Caco-2 (cell line): ENCODE measurements at places on chromosomes 5 and 9.

DNA sequence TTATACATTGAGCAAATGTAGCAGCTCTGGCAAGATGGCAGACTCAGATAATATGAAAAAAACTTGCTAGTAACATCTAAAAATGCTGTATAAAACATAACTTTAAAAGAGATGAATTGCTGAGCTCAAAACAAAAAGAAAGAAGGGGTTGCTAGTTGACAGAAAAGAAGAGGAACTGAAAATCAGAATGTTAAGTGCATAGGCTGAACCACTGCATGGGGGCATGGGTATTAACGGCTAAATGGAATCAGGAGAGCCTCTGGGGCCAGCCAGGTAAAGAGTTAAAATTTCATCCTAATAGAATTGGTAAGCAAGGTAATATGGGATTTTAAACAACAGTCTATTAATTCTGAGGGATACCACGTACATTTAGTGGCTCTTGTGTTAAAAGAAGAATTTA is 146.8 kb downstream of the SMC2 start:
- no peak for DNase-seq

DNA sequence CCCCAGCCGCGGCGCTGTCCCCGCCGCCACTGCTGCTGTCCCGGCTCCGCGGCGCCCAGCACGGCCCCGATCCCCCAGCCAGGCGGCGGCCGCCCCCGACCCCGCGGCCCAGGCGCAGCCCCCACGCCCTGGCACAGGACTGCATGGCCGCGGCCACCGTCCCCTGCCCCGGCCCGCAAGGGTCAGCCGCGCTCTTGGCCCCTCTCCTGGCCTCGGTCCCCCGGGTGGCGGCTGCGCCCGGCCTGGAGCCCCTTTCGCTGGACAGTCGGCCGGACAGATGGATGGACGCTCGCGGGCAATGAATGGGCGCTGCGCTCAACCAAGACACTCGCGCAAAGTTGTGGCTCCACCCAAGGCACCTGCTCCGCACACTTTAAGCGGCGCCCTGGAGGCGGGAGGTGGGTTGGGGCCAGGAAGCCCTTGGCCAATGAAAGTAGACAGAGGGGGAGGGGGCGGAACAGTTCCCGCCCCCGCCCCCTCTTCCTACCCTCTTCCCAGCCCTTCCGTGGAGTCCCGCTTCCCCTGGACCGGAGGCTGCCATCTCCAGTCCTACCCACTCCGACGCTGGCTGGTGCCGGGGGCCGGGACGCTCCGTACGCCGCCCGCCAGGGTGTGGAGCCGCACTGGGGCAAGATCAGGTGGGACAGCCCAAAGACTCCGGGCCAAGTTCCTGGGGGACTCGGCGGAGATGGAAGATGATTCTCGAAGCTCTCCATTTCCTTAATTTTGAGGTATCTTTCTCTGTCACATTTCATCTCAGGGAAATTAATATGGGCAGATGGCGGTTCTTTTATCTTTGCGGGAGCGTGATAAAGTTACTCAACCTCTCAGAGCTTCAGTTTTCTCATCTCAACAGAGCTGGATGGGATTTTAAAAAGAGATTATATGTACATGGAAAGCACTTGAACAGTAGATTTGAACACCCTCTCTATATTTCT is at the start of gene GLDC:
Gene GLDC (minus strand): TSS at position 375 of the 938 bp plus-strand sequence. CDS start 230 bp downstream, at position 145.
- peak; percentile 91 for DNase-seq

GRCh38 chr5:179362355-179362754 is 17.1 kb upstream of the ADAMTS2 start:
- DNase-seq: no peak

DNA sequence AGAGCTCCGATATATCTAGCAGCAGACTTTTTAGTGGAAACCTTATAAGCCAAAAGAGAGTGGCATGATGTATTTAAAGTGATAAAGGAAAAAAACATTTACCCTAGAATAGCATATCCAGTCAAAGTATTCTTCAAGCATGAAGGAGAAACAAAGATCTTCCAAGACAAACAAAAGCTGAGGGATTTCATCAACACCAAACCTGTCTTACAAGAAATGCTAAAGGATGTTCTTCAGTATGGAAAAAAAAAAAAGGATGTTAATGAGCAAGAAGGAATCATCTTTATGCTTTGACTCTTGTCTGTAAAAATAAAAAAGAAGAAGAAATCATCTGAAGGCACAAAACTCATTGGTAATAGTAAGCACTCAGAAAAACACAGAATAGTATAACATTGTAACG is 338.2 kb downstream of the TLE1 start:
- no peak for DNase-seq

- DNase-seq: no peak
Measured at GRCh38 chr9:133112663-133113026, 8.4 kb downstream of the RALGDS start.

GRCh38 chr9:8660383-8660782 is 860.8 kb upstream of the DMAC1 start:
- DNase-seq: no peak

GRCh38 chr5:180742727-180743126 is 2.9 kb upstream of the OR2Y1 start:
- no peak for DNase-seq
